ENCODE measurements at places on chromosomes 3 and 15. TPM values are rescaled to one million over a fixed set of nuclear protein-coding genes. Genes with fewer than 3 reads are reported as not detected.

GRCh38 chr3:143063018-143063417 lies 56.6 kb upstream of the CHST2 start:
- no peak for DNase-seq

Gene LXN
- 7.7 TPM for total RNA-seq

GRCh38 chr3:99774467-99774866 lies 43.2 kb upstream of the CMSS1 start:
- no peak for DNase-seq

DNA sequence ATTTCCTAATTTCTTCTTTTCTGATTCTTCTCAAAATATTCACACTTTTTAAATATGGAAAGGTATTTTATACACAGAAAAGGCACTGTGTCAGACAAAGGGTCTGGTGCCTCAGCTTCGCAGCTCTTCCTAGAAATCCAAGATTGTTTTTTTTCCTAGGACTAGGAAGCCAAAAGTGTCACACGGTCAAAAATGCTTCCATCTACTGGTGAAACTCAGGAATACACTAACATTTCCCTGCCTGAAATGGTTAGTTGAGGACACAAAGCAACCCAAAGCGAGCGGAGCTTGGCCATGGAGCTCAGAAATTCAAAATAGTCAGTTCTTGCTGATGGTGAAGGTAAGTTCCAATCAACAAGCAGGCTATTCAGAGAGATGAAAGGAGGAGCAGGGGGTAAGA lies 426.5 kb upstream of the RASGRP1 start:
- DNase-seq, result no peak

Gene PRKAR2A
- 37.6 TPM for total RNA-seq

Gene TEX9
- total RNA-seq, result 1.3 TPM
